ENCODE measurements at places on chromosomes 2 and 18.

GRCh38 chr2:196182439-196183171 is 11.2 kb upstream of the STK17B start:
- no peak for DNase-seq

DNA sequence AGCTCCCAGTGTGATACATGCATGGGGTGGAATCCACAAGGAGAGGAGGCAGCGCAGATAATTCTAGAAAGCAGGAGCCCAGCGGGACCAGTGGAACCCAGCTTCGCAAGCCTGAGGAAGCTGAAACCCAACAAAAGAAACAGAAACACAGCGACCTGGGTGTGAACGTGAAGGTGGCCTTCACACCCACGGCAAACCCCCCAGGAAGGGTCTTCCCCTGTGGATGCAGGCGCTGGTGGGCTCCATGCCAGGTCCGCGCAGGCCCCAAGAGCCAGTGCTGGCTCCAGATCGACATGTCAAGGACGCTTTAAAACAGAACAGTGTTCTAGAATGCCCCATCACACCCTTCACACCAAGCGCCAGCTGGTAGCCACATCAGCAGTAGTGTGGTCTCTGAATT is 22.1 kb downstream of the KIF1A start:
- DNase-seq: no peak

DNA sequence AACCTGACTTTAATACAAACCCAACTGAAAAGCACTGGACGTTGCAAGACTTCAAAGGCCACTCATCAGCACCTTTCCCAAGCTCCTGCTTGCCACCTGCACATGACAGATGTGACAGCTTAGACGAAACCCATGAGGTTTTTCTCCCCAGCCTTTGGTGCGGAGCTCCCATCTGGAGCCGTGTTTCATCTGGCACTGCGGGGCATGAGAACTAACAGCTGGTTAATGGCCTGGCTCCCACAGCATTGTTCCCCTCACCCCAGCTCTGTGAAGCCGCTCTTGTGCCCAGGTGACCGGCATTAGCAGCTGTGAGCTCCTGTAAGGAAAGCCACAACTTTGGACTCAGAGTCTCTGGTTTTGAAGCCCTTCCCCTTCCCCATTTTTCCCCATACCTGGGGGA is 50.9 kb downstream of the GALR1 start:
- DNase-seq: no peak

DNA sequence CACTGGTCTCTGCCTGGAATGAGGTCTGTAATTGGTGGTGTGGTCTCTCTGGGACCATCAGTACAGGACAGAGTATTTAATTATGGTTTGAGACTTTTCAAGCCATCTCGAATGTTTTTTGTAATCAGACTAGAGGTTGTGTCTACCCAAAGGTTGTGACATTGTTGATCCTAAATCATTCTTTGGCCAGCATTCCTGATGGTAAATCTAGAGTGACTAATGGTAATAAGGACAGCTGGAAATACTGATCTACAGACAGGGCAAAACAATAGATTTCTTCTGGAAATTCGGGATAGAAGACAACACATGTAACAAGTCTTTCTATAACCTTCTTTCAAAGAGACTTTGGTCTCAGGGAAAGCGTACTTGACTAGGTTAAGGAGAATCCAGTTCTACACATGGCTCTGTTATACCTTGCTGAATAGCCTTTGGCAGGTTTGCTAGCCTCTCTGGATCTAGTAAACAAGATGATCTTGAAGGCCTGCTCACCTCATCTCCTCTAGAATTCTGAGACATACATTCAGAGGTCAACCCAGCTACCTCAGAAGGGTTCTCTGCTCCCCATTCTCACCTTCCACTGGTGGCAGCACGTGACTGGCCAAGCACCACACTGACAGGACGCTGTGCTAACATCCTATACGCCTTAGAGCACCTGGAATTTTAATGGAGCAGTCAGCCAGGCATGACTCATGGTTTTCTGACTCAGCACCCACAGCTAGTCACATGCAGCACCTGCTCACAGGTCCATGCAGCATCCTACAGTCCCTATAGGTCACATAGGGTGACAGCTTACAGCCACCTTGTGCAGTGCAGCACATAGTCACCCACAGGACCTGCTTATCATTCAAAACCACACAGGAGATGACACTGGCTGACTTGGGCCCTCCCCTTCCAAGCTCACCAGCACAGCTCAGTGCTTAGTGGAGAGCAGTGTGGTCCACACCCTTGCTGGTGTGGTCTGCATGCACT is 12.2 kb downstream of the PLB1 start:
- peak; percentile 63 for DNase-seq

DNA sequence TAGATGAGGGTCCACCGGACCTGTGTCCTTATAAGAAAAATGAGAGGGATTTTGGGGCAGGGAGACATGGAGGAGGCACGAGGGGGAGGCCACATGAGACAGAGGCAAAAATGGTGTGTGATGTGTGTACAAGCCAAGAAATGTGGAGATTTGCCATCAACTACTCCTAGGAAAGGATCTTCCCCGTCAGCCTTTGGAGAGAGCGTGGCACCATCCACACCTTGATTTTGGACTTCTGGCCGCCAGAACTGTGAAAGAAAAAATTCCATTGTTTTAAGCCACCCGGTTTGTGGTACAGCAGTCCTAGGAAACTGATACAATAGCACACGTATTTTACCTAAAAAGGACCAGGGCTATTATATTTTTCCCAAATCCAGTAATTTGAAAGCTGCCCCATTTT is 829.0 kb upstream of the SALL3 start:
- no peak for DNase-seq

- DNase-seq: peak; percentile 20
Observed at GRCh38 chr2:151730262-151730975, 3.9 kb downstream of the NEB start.

DNA sequence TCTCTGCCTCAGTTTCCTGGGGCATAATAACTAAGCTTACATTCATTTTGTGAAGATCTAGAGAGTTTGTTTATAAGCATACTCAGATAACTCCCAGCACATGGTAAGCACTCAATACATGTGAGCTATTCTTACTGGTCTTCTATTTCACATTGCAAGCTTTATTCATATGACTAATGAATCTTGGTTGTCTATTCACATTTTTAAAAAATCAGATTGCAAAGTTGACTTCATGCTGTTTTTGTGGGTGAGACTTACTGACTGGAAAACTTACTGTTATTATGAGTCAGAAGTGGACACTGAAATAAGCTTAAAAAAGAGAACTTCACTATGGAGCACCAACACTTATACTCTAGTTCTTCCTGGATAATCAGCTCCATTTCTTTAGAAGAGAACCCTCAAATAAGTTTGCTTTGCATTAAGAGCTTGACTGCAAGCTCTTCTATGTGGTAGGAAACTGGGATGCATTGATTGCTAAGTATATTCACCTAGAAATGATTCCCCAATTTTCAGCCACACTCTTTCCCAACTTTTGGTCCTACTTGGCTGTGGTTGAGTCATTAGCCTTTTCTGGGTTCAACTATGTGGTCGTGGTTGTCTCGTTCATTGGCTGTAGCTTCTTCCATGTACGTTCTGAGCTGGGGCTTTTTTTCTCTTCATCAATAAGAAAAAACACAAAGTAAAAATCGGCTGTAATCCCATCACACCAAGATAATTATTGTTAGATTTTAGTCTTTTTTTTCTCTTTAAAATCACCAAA is 29.5 kb upstream of the RBMS1 start:
- DNase-seq: no peak

- DNase-seq: no peak
Observed at GRCh38 chr2:173749315-173749714, 215.9 kb downstream of the SP3 start.

- DNase-seq: no peak
Observed at GRCh38 chr18:79805211-79805887, 7.6 kb downstream of the KCNG2 start.

DNA sequence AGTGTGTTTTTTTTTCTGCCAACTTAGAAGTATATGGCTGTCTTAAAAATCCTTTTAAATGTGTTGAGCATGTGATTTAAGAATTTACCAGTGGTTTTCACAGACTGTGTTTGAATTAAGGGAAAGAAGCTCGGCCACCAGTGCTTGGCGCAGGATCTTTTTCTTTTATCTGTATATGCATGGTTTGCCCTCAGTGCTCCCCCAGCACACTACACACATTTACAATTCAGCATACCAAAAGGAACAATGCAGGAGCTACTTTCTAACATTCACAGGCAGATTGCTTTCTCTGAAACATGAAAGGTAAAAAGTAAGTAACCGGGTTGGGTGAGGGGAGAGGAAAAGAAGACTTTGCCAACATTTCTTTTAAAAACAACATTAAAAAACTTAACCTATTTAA is 3.9 kb downstream of the SALL3 start:
- no peak for DNase-seq

DNA sequence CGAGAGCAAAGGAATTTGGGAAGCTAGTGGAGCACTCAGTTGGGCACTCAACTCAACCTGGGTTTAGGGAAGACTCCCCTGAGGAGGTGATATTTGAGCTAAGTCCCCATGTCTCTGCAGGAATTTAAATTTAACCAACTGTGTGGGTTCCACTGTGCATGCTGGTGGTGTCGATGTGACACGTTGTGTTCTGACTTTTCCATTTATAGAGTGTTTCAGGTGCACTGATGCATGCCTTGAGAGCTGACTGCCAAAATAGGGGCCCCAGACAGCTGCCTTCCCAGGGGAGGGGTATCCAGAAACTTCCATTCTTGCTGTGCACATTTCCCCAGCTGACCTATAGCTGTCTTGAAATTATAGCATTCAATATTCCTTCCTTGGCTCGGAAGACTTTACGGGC is 63.7 kb upstream of the BCL2L11 start:
- no peak for DNase-seq

DNA sequence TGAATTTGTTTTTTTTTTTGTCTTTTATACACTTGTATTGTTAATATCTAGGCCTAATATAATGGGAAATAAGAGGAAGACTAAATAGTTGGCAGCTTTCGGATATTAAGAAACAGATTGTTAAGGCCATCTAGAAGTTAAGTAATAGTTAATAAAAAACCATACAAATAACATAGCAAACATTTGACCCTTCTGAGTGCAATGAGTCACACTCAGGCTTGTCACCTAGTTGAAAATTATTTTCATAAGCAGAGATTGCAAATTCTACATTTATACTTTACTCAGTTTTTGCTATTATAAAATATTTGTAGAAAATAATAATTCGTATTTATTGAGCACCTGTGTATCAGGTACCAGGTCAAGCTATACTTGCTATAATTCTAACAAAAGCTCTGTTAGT is 2.4 kb downstream of the NUP35 start:
- no peak for DNase-seq

- DNase-seq: no peak
Observed at GRCh38 chr2:239836021-239836765, 188.9 kb downstream of the NDUFA10 start.

GRCh38 chr2:177881008-177881747 is 191.4 kb downstream of the PDE11A start:
- DNase-seq: no peak

DNA sequence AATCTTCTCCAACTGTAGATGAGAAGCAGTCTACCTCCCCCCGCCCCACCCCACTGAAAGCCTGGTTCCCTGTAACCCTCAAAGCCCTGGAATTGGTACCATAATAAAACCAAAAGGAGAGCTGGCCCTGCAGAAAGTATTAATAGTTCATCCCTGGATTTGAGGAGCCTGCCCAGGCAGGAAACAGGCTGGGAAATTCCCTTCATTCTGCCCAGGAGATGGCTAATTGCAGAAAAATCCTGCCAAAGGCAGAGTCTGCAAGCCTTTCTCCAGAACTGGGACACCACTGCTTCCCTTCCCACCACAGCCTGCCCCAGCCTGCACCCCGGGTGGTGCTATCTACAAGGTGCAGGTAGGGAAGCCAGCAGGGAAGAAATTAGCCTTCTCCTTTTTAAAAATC is 16.3 kb downstream of the GKN2 start:
- no peak for DNase-seq

DNA sequence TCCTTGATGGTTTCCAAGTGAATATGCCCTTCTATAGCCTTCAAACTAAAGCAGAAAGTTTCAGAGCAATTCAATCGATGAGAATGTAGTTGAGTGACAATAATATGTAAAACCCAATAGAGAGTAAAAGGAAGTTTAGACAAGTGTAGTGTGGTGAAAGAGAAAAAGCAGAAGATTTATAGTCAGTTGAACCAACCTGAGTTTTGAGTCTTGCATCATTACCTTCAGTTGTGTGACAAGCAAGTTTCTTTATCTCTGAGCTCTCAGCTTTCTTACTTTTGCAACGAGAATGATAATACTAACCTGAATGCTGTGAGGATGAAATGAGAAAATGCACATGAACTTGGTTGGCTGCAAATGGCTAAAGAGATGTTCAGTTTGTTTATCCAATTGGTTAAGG is 40.6 kb upstream of the TMEM247 start:
- DNase-seq: no peak

GRCh38 chr2:84894758-84895520 is 10.5 kb upstream of the TMSB10 start:
- no peak for DNase-seq

- no peak for DNase-seq
Observed at GRCh38 chr2:98460573-98461497, 16.2 kb downstream of the INPP4A start.

DNA sequence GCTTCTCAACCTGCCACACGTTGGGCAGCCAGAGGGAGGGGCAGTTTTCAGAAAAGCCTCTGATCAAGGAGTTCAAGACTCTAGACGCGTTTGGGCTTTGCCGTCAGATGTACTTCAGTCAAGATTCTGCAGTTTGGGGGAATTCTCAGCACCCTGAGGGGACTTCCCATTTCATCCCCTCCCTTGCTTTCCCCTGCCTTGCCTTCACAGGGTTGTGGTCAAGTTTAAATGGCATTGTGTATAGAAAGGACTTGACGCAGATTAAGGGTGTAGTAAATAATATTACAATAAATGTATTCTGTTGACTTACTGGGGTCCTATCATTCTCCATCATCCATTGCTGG is 198.3 kb upstream of the NABP1 start:
- DNase-seq: no peak

- no peak for DNase-seq
Observed at GRCh38 chr2:16288371-16289112, 348.2 kb downstream of the MYCN start.

DNA sequence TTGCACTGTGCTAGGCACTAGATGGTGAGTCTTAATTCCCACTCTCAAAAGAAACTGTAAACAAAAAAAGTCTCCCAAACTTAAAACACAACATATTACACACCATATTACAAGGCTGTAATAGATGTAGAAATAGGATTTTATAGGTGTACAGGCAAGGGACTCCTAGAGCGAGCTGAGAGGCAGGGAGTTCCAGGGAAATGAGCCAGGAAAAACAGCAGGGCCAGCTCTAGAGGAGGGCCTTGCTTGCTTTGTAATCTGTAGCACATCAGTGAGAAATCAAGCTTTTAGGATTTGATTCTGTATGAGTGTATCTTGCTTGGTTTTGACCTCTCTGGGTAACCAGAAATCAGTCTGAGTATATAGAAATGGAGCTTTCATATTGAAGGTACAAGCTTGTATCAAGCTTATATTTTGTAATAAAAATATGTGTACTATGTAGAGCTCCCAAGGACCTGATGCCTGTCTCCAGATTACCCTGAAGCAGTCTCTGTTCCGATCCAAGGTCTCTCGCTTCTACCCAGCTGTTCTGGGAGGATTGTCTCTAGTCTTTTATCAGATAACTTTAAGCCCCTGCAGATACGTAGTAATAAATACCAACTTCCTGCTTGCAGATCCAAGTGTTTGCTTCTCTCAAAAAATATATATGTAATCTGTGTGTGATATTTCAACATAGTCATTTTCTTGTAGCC is 73.0 kb downstream of the MYO1B start:
- no peak for DNase-seq
